ENCODE measurements at places on chromosomes 7 and 10.

GRCh38 chr7:67857698-67858097 is 861.1 kb downstream of the TYW1 start:
- H3K4me1 ChIP-seq: no peaks in the 10 kb centered on the region
- DNase-seq: no peak
- H3K4me3 ChIP-seq: no peak overlapping the region
- H3K27ac ChIP-seq: no peak overlapping the region

DNA sequence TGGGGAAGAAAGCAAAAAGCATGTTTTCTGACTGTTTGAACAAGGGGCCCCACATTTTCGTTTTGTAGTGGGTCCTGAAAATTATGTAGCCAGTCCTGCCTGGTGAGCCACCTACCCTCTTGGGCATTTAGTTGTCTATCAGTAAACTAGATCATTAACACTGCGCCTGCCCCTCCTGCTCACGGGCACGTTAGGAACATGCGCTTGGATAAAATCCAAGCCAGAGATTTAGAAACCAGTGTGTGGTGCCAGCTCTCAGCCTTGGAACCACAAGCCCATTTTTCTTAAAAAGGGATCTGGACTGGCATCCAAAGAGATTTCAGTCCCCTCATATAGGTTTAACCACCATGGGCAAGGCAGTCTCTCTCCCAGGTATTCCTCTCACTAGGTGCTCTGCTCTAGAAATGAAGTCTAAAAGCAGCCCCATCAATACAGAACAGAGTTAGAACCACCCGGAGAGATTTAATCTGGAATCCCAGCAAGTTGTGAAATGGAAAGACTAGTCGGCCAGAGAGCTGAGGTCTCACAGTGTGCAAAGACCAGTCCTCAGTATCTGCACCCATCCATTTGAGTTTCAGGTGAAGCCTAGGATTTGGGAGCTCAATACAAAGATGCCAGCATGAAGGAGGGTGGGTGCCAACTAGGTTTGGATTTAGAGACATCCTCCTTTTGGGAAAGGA is 123.9 kb upstream of the TCF7L2 start:
- H3K4me3 ChIP-seq: no peak overlapping the region
- no peaks in the 10 kb centered on the region for H3K27me3 ChIP-seq
- H3K4me1 ChIP-seq: peaks cover 6% of the 10 kb centered on the region
- H3K27ac ChIP-seq: no peak overlapping the region
- no peaks in the 10 kb centered on the region for H3K36me3 ChIP-seq
- DNase-seq: no peak

DNA sequence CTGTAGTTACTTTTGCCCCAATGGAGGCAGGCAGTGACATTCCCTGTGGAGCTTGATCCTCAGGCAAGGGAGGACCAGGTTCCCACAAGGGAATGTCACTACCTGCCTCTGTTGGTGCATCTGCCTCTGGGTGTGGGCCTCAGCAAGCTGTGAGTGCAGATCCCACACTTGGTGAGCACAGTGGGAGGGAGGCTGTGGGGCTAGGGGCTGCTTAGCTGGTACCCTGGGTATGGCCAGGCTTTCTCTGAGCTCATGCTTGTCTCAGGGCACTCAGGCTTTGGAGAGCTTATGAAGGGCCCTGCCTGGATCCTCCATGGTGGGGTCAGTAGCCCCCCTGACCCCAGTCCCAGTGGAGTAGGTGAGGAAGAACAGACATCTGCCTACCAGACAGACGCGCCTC is 16.2 kb upstream of the ZNF488 start:
- DNase-seq: no peak
- no peak overlapping the region for H3K4me3 ChIP-seq
- H3K27ac ChIP-seq: no peak overlapping the region
- no peaks in the 10 kb centered on the region for H3K27me3 ChIP-seq

DNA sequence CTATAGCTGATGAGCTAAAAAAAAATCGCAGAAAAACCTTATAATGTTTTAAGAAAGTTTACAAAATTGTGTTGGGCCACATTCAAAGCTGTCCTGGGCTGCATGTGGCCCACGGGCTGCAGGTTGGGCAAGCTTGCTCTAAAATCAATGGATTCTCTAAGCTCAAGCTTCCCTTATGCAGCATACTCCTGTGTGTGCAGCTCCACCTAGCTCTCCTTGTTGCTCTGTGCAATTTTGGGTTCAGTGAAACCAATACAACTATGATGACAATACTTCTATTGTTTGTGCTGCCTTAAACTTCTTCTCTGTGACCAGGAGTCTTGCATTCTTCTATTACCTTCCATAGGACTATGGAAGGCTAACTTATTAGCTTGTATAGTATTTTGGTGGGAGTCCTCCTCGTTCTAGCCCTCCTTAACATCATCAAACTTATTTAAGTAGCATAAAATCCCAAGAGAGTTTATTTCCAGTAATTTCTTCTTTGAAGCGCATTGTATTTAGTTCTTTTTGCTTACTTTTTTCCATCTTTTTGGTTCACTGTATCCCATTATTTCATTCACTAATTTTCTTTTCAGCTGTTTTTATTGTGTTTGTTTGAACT is 170.9 kb upstream of the SMIM30 start:
- H3K36me3 ChIP-seq: no peaks in the 10 kb centered on the region
- no peak for DNase-seq
- no peaks in the 10 kb centered on the region for H3K27me3 ChIP-seq

GRCh38 chr7:6242561-6242960 is 29.9 kb downstream of the CYTH3 start:
- no peak for DNase-seq
- peak overlapping the region; percentile 75 for H3K27ac ChIP-seq
- no peak overlapping the region for H3K4me3 ChIP-seq
- H3K27me3 ChIP-seq: no peaks in the 10 kb centered on the region

DNA sequence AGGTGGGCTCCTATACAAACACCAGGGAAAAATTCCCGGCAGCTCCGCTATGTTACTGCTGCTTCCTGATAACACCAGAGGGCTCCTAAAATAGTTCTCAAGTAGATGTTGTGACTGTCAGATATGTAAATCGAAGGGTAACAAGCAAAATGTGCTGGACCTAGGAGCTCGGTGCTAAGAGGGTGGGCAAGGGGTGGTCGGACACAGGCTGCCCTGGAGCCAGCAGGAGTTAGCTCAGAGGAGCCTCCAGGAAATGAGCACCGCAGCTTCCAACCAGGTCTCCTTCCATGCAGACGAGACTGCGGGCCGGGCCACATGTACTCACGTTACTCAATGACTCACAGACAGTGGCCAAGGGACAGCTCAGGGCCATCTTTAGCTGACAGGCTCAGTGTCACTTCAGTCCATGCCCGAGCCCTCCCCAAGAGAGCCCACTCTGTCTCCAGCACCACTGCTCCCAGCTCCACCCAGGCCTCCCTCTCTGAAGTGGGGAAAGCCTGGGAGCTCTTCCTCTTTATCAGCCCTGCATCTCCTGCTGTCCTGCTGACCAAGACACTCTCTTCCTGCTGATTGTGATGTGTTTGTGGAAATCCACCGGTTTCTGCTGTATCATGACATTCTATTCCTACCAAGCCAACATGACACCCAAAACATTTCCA is 37.2 kb upstream of the TMEM273 start:
- no peak for DNase-seq
- H3K4me3 ChIP-seq: no peak overlapping the region
- no peaks in the 10 kb centered on the region for H3K27me3 ChIP-seq
- H3K4me1 ChIP-seq: no peaks in the 10 kb centered on the region

DNA sequence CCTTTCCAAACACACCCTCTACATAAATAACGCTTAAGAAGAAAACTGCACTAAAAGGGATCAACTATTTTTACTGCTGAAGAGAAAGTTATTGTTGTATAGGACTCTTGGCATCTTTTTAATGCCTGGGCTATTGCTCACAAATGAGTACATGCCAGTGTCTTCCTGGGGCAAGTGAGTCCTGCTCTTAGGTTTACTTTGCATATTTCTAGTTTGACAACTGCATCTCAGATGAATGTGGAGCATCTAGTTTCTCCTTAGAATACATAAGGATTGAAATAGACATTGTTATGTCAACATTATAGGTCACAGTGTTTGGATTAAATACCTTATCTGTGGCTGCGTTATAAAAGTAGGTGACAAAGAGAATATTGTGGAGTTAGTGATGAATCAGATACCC is 44.5 kb downstream of the PSMC2 start:
- no peaks in the 10 kb centered on the region for H3K4me1 ChIP-seq
- H3K36me3 ChIP-seq: no peaks in the 10 kb centered on the region
- H3K27me3 ChIP-seq: no peaks in the 10 kb centered on the region
- no peak for DNase-seq
- no peak overlapping the region for H3K4me3 ChIP-seq

DNA sequence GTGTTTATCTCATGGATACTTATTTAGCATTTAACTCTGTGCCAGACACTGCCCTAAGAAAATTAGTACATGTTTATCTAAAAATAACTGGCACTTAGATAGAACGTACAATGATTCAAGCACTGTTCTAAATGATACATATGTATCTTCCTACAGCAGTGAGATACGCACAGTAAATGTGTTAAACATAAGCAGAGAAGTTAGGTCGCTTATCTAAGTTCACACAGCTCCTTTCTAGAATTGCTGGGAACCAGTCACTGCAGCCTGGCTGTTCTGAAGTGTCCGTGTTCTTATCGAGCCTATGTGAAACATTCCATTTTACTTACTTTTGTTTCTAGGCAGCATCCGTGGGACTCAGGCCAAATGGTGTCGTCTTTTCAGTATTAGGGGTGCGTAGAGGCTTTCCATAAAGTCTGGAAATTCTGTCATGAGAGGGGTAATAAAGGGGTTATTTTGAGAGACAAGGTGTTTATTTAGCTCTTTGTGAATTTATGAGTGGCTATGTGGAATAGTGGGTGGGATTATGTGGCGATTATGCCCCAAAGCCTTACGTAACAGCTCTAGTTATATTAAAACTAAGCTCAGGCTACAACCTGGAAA is 186.9 kb downstream of the SND1 start:
- H3K27me3 ChIP-seq: no peaks in the 10 kb centered on the region
- H3K27ac ChIP-seq: no peak overlapping the region
- H3K36me3 ChIP-seq: peaks cover 3% of the 10 kb centered on the region
- no peaks in the 10 kb centered on the region for H3K4me1 ChIP-seq
- no peak for DNase-seq
- H3K4me3 ChIP-seq: no peak overlapping the region

DNA sequence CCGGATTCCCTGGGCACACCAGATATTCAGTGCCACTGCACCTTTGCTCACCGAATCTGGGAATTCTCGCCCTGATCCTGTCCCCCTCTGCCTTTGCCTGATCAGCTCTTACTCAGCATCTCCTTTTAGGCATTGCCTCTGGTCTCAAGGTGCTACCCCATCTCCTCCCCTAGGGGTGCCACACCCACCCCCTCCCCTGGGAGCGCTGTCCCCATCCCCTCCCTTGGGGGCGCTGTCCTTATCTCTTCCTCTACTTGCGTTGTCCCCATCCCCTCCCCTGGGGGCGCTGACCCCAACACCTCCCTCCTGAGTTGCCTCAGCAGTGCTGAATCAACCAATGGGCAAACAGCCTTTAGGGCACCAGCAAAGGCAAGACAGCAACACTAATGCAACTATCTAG is 686.9 kb upstream of the FOXK1 start:
- no peak overlapping the region for H3K4me3 ChIP-seq
- H3K36me3 ChIP-seq: no peaks in the 10 kb centered on the region
- H3K27ac ChIP-seq: no peak overlapping the region
- no peak for DNase-seq

GRCh38 chr7:94397722-94398121 is 3.0 kb downstream of the COL1A2 start:
- no peak overlapping the region for H3K27ac ChIP-seq
- H3K36me3 ChIP-seq: no peaks in the 10 kb centered on the region
- no peak for DNase-seq
- peaks cover 8% of the 10 kb centered on the region for H3K4me1 ChIP-seq
- H3K27me3 ChIP-seq: peaks cover 20% of the 10 kb centered on the region

DNA sequence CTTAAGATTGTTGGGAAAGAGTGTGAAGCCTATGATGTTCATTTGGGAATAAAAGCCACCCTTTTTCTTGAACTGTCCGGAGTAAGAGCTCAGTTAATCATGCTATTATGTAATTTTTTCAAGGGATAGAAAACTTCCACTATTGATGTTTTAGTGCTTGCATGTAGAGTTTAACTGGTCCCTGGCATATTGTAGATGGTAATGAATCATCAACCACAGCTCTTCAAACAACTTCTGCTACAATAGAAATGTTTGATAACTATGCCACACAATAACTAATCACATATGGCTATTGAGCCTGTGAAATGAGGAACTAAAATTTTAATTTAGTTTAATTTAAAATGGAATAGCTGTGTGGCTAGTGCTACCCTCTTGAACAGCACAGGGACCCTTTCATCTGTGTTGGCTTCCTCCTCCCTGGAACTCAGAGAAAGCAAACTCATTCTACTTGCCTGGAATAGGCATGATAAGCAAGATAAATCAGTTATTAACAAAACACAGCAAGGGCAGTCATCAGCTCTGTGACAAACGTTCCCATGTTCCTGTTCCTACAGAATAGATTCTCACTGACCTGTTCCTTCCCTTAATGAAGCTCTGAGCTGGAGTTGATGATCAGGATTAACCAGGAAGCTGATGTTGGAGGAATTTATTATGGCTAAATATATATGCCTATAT is 4.9 kb upstream of the SRI start:
- no peak overlapping the region for H3K27ac ChIP-seq
- H3K36me3 ChIP-seq: no peaks in the 10 kb centered on the region
- no peak overlapping the region for H3K4me3 ChIP-seq
- DNase-seq: no peak
- H3K4me1 ChIP-seq: peaks cover 6% of the 10 kb centered on the region
- peaks cover 4% of the 10 kb centered on the region for H3K27me3 ChIP-seq

- H3K4me3 ChIP-seq: no peak overlapping the region
- no peak overlapping the region for H3K27ac ChIP-seq
- no peaks in the 10 kb centered on the region for H3K27me3 ChIP-seq
- no peaks in the 10 kb centered on the region for H3K36me3 ChIP-seq
- no peaks in the 10 kb centered on the region for H3K4me1 ChIP-seq
Observed at GRCh38 chr10:76697923-76698322, 939.7 kb downstream of the KCNMA1 start.

GRCh38 chr10:48400129-48400849 is 93.8 kb downstream of the MAPK8 start:
- no peaks in the 10 kb centered on the region for H3K27me3 ChIP-seq
- H3K4me3 ChIP-seq: no peak overlapping the region
- H3K4me1 ChIP-seq: no peaks in the 10 kb centered on the region

GRCh38 chr7:106915407-106915806 is 50.3 kb downstream of the PIK3CG start:
- H3K4me3 ChIP-seq: no peak overlapping the region
- no peak overlapping the region for H3K27ac ChIP-seq
- no peaks in the 10 kb centered on the region for H3K27me3 ChIP-seq
- H3K36me3 ChIP-seq: no peaks in the 10 kb centered on the region

GRCh38 chr10:100826661-100826982 is 81.2 kb downstream of the PAX2 start:
- no peaks in the 10 kb centered on the region for H3K36me3 ChIP-seq
- H3K27me3 ChIP-seq: peaks cover 47% of the 10 kb centered on the region
- peak; percentile 23 for DNase-seq
- no peak overlapping the region for H3K27ac ChIP-seq

- no peaks in the 10 kb centered on the region for H3K4me1 ChIP-seq
- no peak for DNase-seq
- no peak overlapping the region for H3K27ac ChIP-seq
- no peaks in the 10 kb centered on the region for H3K27me3 ChIP-seq
- no peak overlapping the region for H3K4me3 ChIP-seq
Observed at GRCh38 chr7:114835303-114835702, 86.6 kb upstream of the MDFIC start.

- no peaks in the 10 kb centered on the region for H3K36me3 ChIP-seq
- H3K27ac ChIP-seq: no peak overlapping the region
- no peaks in the 10 kb centered on the region for H3K27me3 ChIP-seq
Observed at GRCh38 chr10:46222364-46222935, 64.3 kb upstream of the ANTXRL start.

All from natural killer cell (primary cell).